ENCODE measurements at places on chromosomes 6 and 20. TPM values are rescaled to one million over a fixed set of nuclear protein-coding genes. Genes with fewer than 3 reads are reported as not detected.
A peak's percentile ranks its signal among the peaks of the same experiment; 100 is the strongest.

The OR12D3 gene
- total RNA-seq, result not detected

The TTBK1 gene
- 1.7 TPM for total RNA-seq

The TREML1 gene
- not detected for total RNA-seq

GRCh38 chr6:17601386-17601703, 1.2 kb downstream of the FAM8A1 start:
- DNase-seq, result no peak
- H3K36me3 ChIP-seq, result peaks cover 11% of the 10 kb centered on the region
- H3K27me3 ChIP-seq, result no peaks in the 10 kb centered on the region
- H3K4me1 ChIP-seq, result peaks cover 13% of the 10 kb centered on the region

GRCh38 chr6:23180504-23181293, 611.3 kb downstream of the HDGFL1 start:
- H3K4me3 ChIP-seq, result no peak overlapping the region
- no peaks in the 10 kb centered on the region for H3K36me3 ChIP-seq
- no peak for DNase-seq
- H3K4me1 ChIP-seq, result peaks cover 16% of the 10 kb centered on the region
- H3K27me3 ChIP-seq, result peaks cover 7% of the 10 kb centered on the region
- no peak overlapping the region for H3K27ac ChIP-seq

GRCh38 chr20:6530254-6530653, 237.2 kb upstream of the BMP2 start:
- H3K27me3 ChIP-seq, result no peaks in the 10 kb centered on the region
- DNase-seq, result no peak
- no peak overlapping the region for H3K27ac ChIP-seq
- H3K36me3 ChIP-seq, result no peaks in the 10 kb centered on the region
- peaks cover 6% of the 10 kb centered on the region for H3K4me1 ChIP-seq

DNA sequence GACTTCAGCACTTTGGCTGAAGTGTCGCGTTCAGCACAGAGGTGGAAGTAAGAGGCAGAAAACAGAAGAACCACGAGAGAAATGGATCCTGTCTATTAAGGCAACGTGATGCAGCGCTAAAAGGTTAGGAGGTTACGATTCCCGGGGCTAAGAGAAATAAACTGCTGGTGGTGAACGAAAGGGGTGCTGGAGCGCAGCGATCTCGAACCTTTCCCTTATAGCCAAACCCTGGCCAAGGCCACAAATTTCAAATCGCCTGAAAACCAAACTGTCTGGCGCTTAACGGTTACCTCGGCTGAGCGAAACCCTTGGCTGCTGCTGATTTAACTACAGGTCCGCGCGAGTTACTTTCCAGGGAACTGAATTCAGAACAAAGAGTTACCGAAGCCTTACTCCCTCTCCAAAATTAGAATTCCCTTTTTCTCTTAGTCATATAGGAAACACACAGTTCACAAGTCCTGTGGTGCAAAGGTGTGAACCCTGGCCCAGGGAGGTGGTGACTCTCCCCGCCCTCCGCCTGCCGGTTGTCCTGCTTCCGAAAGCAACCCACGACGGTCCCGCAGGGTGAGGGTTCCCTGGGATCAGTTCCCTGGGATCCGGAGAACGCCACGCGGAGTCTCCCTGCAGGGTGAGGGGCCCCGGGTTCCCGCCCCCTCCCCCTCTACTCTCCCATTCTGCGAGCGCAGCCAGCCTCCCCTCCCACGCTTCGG, 1.3 kb upstream of the SLC35D3 start:
- no peak for DNase-seq
- H3K27me3 ChIP-seq, result peaks cover 59% of the 10 kb centered on the region
- peak overlapping the region; percentile 73 for H3K4me3 ChIP-seq
- peaks cover 3% of the 10 kb centered on the region for H3K36me3 ChIP-seq
